ENCODE measurements at places on chromosomes 12 and 14. TPM values are rescaled to one million over a fixed set of nuclear protein-coding genes. Genes with fewer than 3 reads are reported as not detected.

DNA sequence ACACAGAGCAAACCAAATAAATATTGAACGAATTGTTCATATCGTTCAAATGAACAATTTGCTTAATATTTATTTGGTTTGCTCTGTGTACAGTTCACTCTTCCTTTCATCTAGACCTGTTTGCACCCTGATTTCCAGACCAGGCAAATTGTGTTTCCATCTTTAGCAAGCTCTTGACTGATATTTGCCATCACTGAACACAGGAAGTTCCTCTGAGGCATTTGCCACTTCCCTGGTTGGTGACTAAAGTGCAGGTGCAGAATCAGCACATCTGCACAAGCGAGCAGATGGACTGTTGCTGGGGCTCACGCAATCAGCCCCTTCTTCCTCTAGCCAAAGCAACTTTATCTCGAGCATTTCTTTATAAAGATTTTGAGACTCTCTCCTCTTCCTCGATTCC is 112.9 kb downstream of the DAAM1 start:
- peaks cover 82% of the 10 kb centered on the region for H3K4me1 ChIP-seq
- H3K4me3 ChIP-seq: no peak overlapping the region
- no peaks in the 10 kb centered on the region for H3K36me3 ChIP-seq
- no peaks in the 10 kb centered on the region for H3K27me3 ChIP-seq
- no peak for DNase-seq

DNA sequence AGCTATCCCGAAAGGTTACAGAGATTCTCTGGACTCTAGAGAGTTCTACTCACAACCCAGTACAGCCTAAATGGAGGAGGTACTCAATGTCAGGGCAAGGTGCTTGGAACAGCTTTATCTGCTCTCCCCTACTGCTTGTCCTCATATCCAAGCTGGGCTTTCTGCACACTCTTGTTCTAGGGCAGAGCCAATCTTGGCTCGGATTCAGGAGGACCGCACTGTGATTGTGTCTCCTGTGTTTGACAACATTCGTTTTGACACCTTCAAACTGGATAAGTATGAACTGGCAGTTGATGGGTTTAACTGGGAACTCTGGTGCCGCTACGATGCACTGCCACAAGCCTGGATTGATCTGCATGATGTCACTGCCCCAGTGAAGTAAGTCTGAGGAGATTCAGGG is 25.0 kb downstream of the GALNT8 start:
- no peak overlapping the region for H3K4me3 ChIP-seq
- H3K4me1 ChIP-seq: no peaks in the 10 kb centered on the region
- no peaks in the 10 kb centered on the region for H3K27me3 ChIP-seq
- H3K27ac ChIP-seq: no peak overlapping the region
- no peaks in the 10 kb centered on the region for H3K36me3 ChIP-seq

DNA sequence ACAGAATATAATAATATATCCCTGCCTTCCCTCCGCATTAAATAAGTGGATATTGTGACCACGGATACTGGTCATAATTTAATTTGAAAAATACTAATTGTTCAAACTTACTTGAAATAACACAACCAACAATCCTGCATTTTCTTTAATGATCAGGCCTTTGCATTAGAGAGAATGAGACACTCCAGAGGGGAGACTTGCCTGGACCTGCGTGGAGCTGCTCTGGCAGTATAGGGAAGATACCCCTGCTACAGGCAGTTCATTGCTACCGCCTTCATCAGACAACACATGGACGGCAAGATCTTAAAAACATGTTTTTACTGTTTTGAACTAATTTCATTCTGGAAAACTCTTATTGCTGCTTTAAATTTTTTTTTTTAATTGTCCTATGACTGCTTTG is 211.0 kb upstream of the FAR2 start:
- no peaks in the 10 kb centered on the region for H3K36me3 ChIP-seq
- H3K4me1 ChIP-seq: no peaks in the 10 kb centered on the region
- no peak for DNase-seq
- no peak overlapping the region for H3K27ac ChIP-seq
- no peak overlapping the region for H3K4me3 ChIP-seq

The TTC6 gene
- not detected for total RNA-seq

The MYO1H gene
- total RNA-seq: 0.46 TPM

The KRT78 gene
- not detected for total RNA-seq

The PPP4R4 gene
- not detected for total RNA-seq

DNA sequence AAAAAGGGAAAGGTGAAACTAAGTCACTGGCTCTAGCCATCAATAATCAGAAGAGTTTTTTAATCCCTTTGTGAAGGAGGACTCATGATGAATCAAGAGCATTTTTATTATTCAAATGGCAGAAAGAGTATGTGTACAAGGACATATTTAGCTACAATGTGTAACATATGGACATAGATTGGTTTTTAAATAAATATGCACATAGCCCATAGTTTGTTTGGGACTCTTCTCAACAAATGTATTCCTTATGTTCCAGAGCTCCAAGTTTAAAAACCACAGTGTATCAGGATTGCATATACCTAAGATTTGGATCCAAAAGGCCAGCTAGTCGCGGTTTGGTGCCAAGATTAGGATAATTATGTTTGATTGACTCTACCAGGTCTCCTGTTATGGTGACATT is 104.2 kb downstream of the C12orf50 start:
- H3K27me3 ChIP-seq: no peaks in the 10 kb centered on the region
- no peaks in the 10 kb centered on the region for H3K4me1 ChIP-seq
- H3K27ac ChIP-seq: no peak overlapping the region
- no peak for DNase-seq
- H3K4me3 ChIP-seq: no peak overlapping the region
- H3K36me3 ChIP-seq: no peaks in the 10 kb centered on the region

- no peaks in the 10 kb centered on the region for H3K36me3 ChIP-seq
- H3K27me3 ChIP-seq: peaks cover 34% of the 10 kb centered on the region
- H3K27ac ChIP-seq: no peak overlapping the region
- DNase-seq: no peak
- no peaks in the 10 kb centered on the region for H3K4me1 ChIP-seq
These were observed 115.0 kb downstream of the TMEM132C start for GRCh38 chr12:128381946-128382345.

DNA sequence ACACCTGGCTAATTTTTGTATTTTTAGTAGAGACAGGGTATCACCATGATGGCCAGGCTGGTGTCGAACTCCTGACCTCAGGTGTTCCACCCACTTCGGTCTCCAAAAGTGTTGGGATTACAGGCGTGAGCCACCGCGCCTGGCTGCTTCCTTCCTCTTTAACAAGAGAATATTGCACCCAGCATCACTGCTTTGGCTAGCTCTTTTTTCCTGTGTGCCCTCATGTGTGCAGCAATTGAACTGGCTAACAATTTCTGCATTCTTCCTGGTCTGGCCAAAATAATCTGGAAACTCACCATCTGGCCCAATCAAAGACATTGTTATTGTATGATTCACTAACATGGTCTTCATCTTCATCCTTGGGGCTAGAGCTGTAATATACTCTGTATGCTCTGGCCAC is 2.7 kb upstream of the ASB8 start:
- H3K27me3 ChIP-seq: no peaks in the 10 kb centered on the region
- H3K27ac ChIP-seq: no peak overlapping the region
- no peak for DNase-seq
- no peak overlapping the region for H3K4me3 ChIP-seq
- H3K36me3 ChIP-seq: peaks cover 3% of the 10 kb centered on the region
- H3K4me1 ChIP-seq: no peaks in the 10 kb centered on the region

DNA sequence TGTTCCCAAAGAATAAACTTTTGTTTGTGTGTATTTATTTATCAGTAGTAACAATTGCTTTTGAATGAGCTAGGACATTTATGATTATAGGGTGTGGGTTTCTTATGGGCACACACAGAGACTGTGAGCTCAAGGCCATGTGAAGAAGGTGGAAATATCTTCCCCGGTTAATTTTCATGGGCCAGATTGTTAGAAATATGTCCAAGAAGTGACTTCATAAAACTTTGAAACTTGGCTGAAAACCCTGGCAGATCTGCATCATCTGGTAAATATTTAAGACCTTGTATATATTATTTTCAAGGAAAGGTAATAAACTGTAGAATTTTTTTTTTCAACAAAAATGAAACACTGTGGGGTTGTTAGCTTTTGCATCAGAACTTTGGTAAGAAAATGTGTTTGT is 53.5 kb upstream of the RNU6-8 start:
- H3K4me3 ChIP-seq: no peak overlapping the region
- H3K36me3 ChIP-seq: no peaks in the 10 kb centered on the region
- H3K27ac ChIP-seq: peak overlapping the region; percentile 33
- no peak for DNase-seq
- H3K4me1 ChIP-seq: no peaks in the 10 kb centered on the region

DNA sequence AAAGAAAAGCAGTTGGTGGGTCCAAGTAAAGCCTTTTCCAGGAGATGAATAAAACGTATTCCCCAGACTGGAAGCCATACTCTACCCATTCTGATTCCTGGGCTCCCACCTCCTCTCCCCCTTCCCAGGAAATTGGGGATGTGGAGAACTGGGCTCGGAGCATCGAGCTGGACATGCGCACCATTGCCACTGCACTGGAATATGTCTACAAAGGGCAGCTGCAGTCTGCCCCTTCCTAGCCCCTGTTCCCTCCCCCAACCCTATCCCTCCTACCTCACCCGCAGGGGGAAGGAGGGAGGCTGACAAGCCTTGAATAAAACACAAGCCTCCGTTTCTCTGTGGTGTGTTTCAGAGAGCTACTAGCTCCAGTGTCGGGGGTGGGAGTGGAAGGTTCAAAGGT is 822 bp upstream of the RDH5 start:
- H3K4me3 ChIP-seq: no peak overlapping the region
- no peaks in the 10 kb centered on the region for H3K27me3 ChIP-seq
- DNase-seq: no peak
- H3K36me3 ChIP-seq: no peaks in the 10 kb centered on the region

DNA sequence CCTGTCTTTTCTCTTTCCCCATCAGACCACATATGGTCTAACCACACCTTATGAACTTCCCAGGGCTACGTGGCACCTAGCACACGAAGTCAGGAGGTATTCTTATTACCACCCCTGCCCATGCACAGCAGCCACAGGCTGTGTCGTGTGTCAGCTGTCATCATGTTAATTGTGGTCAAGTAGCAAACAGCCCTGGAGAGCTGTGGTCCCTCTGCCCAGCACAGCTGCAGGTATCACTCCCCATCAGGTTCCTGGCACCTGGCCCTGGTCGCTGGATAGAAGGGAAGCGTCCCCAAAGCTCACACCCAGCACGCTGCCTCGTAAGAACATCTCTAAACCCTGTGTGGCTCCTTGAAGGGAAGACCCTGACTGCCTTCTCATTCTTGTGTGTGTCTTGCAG is 45.4 kb downstream of the CLMN start:
- H3K27ac ChIP-seq: no peak overlapping the region
- no peaks in the 10 kb centered on the region for H3K27me3 ChIP-seq
- DNase-seq: no peak
- no peak overlapping the region for H3K4me3 ChIP-seq
- no peaks in the 10 kb centered on the region for H3K36me3 ChIP-seq
- no peaks in the 10 kb centered on the region for H3K4me1 ChIP-seq

- no peaks in the 10 kb centered on the region for H3K36me3 ChIP-seq
- DNase-seq: peak; percentile 89
- no peaks in the 10 kb centered on the region for H3K27me3 ChIP-seq
- H3K4me3 ChIP-seq: peak within 1 kb of the TSS; percentile 80
These were observed at the start of gene RPL6 for GRCh38 chr12:112409064-112409905. Gene RPL6, minus strand, starts transcription at chr12:112409605. Its CDS starts 949 bp downstream, at chr12:112408656.

The GLT1D1 gene
- 0.66 TPM for total RNA-seq
